Stimulated activated CD4-positive, alpha-beta T cell treated with anti-CD3 and anti-CD28 coated beads, Interleukin-2, amount 100 ng/mL, for 24 hours (primary cell): ENCODE measurements at places on chromosomes 3 and 15.

DNA sequence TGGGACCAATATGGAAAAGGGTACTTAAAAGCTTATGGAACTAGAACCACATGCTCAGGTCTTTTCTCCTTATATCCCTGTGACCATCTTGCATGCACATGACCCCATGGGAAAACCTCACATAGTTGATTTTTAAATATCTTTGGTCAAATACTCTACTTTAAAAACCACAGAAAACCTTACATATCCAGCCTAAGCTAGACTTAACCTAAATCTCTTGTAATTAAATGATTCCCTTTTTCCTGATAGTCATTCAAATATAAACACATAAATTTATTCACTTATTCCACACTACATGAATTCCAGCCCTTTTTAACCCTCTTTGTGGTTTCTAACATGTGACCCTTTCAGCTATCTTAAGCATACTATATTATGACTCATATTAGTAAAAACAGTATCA lies 46.8 kb downstream of the DNAJC13 start:
- DNase-seq: no peak

DNA sequence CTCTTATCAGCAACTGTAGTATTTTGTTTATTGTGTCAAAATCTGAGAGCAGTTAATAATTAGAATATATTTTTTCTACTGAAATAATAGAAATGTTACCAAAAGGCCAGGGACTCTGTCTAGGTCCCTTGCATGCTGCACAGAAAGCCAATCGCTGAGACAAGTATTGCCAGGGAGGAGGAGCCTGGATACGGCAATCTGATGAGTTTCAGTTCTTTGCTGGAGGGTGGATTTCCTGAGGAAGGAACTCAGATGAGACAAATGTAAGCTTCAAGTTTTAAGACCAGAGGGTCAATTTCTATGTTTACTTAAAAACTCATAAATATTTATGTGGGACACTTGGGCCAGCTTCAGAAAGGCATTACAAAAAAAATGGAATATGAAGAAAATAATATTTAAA lies 252.2 kb downstream of the GABRG3 start:
- DNase-seq: no peak

GRCh38 chr3:25350725-25351114 lies 77.3 kb upstream of the RARB start:
- no peak for DNase-seq

DNA sequence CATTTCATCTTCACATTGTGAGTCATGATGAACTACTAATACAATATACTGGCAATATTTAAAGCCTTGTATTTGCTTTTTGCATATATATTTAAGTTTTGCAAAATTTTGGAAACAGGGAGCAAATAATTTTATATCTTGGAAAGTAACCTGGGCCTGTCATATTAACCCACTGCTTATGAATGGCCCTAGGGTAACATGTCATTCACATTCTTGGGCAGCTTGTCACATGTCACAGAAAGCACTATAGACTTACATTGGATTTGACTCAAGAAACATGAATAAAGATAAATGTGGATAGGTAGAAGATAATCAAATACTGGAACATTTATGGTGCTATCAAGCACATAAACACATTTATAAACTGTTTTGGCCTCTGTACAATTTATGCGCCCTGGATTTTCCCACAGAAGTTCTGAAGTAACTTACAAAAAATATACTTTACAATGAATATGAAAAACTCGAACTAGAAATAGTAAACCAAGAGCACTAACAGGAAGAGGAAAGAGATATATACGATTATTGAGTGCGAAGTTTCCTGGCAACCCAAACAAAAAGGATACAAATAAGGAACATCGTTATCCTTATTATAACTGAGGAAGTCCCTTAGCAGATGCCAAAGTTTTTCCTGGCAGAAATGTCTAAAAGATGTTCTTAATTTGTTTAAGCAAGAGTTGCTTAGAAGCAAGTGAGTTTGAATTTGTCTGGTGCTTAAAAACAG lies 257.2 kb downstream of the RBMS3 start:
- no peak for DNase-seq

DNA sequence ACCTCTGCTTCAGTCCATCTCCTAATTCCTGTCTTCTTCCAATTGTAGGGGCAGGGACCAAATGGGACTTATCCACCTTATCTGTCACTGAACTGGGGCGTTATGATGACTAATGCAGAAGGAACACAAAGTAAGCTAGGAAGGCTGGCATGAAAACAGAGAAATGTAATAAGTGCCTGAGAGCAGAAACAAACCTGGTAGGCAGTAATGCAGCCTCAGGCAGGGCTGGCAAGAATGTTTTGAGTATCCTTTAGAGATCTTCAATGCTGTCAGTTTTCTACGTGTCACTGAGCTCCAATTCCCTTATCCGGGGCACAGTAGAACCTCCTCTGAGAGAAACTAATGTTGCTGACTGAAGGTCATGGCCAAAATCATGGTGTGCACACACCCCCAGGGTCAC lies 246.2 kb upstream of the TBL1XR1 start:
- DNase-seq: no peak
